NCI-H1417 treated with DMSO at 0.1 percent for 48 hours (cell line): ENCODE measurements at places on chromosomes 11 and 22.

DNA sequence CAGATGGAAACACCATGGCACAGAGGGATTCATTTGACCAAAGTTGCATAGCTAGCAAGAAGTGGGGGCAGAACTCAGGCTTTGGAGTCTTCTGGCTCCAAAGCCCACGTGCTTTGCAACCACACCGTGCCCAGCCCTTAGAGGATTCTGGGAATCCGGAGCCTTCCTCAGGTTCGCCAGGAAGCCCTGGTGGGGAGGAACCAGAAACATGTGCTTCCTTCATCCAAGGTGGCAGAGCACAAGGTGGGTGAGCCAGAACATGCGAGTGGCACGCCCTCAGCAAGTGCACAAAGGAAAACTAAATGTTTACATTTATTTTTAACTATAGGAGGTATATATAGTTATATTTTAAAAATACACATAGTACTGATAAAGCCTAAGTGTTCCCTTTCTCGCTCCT lies 151.9 kb upstream of the NECTIN1 start:
- DNase-seq: no peak

- no peak for DNase-seq
Measured at GRCh38 chr11:57779276-57779675, 17.7 kb downstream of the CTNND1 start.

DNA sequence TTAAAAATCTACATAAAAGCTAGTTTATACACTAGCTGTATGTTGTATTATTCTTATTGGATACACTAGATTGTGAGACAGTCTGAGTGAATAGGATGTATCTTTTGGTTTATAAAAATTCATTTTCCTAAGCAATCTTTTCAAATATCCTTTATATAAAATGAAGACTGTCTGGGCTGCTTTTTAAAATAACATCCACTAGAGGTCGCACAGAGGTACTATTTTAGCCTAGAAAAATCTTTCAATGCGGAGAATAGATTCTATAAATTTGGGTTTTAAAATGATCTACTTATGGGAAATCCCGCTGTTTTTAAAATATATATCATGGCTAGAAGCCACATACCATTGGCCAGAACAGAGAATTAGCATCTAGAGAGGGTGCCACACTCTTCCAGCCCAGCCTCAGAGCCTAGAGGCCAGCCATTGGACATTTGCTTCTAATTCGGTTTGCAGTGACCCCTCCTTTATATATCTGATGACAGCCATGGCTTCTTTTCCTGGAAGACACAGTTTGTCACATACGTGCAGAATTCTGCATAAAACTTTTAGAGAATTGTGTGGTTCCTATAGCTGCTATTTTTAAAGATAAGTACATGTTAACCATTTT lies 7.3 kb downstream of the C11orf97 start:
- DNase-seq: no peak

- DNase-seq: no peak
Measured at GRCh38 chr11:86579406-86579731, 93.0 kb downstream of the ME3 start.

DNA sequence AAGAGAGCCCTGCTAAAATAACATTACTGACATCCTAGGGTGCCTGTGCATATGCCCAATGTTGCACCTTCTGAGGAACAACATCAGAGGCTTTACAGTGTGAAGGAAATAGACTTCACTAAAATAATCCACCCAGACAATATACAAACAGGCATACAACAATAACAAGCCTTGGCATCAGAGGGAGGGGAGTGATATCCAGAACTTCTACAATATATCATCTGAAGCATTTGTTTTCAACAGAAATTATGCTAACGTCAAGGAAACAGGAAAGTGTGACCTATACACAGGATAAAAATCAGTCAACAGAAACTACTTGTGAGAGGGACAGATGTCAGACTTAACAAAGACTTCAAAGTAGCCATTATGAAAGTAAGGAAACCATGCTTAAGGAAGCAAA lies 81.3 kb downstream of the CTNND1 start:
- no peak for DNase-seq

DNA sequence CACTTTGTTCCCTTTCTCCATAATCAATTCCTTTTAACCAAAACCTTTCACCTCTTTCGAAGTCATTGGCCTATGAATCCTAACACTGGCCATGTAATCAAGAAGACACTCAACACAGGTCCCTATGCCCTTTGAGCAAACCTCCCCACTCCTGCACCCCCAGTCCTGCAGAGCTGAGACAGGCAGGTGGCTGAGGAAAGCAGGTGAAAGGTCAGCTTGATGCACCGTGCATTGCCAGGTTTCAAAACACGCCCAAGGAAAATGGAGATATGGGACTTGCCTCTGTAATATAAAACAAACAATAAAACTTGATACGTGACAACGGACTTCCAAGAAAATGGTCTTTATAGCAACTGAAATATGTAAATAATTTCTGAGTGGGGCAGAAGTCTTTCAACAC lies 10.6 kb downstream of the CPT1A start:
- no peak for DNase-seq

DNA sequence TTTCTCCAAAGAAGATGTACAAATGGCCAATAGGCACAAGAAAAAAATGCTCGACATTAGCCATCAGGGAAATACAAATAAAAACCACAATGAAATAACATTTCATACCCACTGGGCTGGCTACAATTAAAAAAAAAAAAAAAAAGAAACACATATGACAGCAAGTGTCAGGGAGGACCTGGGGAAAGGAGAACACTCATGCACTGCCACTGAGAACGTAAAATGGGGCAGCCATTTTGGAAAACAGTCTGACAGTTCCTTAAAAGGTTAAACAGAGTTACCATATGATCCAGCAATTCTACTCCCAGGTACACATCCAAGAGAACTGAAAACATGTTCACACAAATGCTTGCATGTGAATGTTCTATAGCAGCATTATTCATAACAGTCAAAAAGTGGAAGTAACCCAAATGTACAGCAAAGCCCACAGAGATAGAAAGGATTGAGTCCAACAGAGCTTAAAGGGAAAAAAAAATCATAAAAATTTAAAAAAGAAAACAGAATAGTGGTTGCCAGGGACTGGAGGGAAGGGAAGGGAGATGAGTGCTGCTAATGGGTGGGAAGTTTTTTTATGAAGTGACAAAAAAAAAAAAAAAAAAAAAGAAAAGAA lies 48.4 kb upstream of the CYP2D6 start:
- DNase-seq: no peak

GRCh38 chr11:65383778-65384177 lies 1.3 kb upstream of the SLC25A45 start:
- DNase-seq: no peak

GRCh38 chr11:123796226-123796625 lies 9.9 kb downstream of the OR6M1 start:
- DNase-seq: no peak

DNA sequence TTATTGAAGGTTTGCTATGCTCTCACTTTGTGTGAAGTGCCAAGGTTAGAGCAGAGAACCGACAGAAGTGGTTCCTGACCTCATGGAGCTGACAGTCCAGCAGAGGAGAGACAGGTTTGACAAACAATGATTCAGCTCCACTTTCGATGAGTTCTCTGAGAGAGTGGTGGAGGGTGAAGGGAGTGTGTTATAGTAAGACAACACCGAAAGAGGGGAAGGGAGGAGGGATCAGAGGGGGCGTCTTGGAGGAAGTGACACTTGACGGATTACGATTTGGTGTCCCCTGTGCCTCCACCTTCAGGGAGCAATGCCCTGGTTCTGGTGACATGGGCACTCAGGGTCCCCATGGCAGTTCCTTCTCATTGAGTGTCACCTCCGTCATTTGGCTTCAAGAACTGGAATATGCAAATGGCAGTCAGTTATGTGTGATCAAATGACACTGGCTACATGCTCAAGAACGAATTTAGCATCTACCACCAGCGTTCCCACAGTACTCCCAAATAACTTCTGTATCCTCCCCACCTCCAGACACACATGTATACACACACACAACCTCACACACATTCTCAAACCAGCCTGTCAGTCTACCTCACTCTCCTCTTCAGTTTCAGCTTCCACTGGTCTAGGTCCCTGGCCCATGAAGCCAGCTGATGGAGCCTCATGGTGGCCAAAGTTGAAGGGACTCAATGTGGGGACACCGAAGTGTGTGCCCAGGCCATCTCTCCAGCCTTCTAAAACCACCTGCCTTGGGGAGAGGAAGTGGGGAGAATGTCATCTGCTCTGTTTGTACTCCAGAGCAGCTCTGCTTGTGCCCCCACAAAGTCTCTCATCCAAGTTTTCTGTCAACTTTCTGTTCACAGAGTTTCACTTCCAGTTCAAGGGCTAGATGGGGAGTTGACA lies 31.4 kb upstream of the NUP160 start:
- no peak for DNase-seq

GRCh38 chr11:104846216-104846615 lies 52.0 kb downstream of the CASP12 start:
- no peak for DNase-seq

DNA sequence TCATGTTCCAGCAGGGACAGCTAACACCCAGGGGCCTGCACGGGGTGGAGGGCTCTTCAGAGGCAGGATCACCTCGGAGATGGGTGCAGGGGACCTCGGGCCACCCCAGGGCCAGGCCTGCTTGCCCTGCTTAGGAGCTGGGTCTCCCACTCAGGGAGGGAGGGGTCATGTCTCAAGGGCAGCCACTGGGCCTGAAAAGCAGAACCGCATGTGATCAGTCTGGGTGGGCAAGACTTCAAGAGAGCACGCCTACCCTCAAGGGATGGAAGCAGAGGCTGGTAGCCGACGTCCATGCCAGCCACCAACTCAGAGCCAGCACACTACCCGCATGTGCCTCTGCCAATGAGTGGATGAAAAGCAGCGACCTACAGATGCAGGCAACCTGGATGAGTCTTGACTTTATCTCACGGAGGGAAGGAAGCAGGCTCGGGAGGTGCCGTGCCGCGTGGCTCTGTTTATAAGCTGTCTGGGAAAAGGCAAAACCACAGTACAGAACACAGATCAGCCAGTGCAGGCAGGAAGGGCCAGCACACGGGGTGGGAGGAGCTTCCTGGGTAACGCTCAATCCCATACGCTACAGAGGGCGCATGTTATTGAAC lies 16.0 kb downstream of the TBX1 start:
- DNase-seq: no peak

DNA sequence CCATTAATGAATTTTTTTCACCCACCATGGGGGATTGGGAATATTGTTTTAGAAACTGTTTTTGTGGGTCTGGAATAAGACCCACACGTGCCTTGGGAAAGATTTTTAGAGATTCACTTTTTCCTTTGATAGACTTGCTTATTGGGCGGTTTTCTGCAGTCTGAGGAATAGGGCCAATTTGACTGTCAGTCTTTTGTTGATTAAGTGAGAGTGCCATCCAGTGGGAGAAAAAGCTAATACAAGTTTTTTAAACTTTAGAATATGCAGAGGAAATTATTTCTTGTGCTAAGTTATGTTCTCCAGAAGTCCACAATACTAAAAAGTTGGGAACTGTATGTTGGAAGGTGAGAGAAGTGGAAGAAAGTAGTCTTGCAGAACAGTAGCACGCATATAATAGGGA lies 56.1 kb downstream of the PRMT3 start:
- DNase-seq: no peak

- no peak for DNase-seq
Measured at GRCh38 chr22:18031695-18032454, 7.5 kb upstream of the MICAL3 start.

- no peak for DNase-seq
Measured at GRCh38 chr11:82462608-82463242, 270.9 kb downstream of the FAM181B start.

GRCh38 chr11:8329847-8330361 lies 66.2 kb upstream of the LMO1 start:
- DNase-seq: no peak

GRCh38 chr11:18393581-18394274 lies 635 bp upstream of the LDHA start:
- no peak for DNase-seq

GRCh38 chr22:35467681-35468434 lies 67.9 kb downstream of the MCM5 start:
- no peak for DNase-seq

GRCh38 chr11:5038341-5038740 lies 8.0 kb upstream of the OR52J3 start:
- DNase-seq: no peak

GRCh38 chr11:21398195-21398594 lies 728.8 kb downstream of the NELL1 start:
- no peak for DNase-seq

GRCh38 chr11:18669219-18669596 lies 29.4 kb upstream of the TMEM86A start:
- DNase-seq: no peak

DNA sequence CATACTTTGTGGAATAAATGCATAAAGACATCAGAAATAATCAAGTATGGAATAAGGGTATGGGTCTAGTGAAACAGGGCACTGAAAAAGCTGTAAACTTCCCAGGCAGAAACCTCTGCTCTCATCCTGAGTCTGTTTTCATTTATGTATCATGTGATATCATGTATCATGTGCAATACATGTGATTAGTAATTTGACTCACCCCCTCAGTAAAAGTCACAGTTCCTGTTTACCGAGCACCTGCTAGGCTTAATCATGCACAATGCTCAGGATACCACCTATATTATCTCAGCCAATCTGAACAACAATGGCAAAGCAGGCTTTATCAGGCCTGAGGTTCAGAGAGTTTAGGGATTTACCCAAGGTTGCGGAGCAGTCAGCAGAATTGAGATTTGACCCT lies 250.6 kb upstream of the TENM4 start:
- no peak for DNase-seq

DNA sequence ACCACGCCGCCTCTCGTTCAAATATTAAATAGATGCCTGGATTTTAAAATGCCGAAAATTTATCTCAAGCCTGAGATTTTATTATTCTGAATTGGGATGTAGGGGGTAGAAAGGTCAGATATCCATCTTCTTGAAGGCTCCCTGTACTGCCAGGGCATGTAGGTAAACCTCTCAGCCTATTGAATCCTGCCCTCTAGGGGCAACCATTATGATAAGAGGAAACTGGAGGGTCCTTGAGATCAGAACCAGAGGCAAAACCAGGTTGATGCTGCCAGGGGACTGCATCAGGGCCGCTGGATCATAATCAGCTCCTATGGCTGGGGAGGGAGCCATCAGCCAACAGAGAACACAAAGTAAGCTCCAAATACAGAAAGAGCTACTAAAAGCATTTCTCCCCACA lies 92.4 kb downstream of the KCNC1 start:
- DNase-seq: no peak

GRCh38 chr22:21014726-21015465 lies at the start of gene P2RX6:
Gene P2RX6 (plus strand): TSS chr22:21015165. CDS start chr22:21015175, 10 bp downstream.
- DNase-seq: no peak

GRCh38 chr11:132080127-132080526 lies 709.7 kb downstream of the NTM start:
- no peak for DNase-seq
